ENCODE measurements at places on chromosomes 1 and 21. TPM values are rescaled to one million over a fixed set of nuclear protein-coding genes. Genes with fewer than 3 reads are reported as not detected.
A peak's percentile ranks its signal among the peaks of the same experiment; 100 is the strongest.

Gene TMEM269
- total RNA-seq, result 0.20 TPM

- no peak for DNase-seq
These were observed 41.3 kb upstream of the RUNX1 start for GRCh38 chr21:35090403-35090802.

GRCh38 chr1:155124503-155125463 lies 2.9 kb upstream of the EFNA1 start:
- DNase-seq, result peak; percentile 72

- no peak for DNase-seq
These were observed 33.8 kb downstream of the STIL start for GRCh38 chr1:47280142-47280541.

- DNase-seq, result no peak
These were observed 696.6 kb upstream of the BRINP3 start for GRCh38 chr1:191174298-191174697.

GRCh38 chr21:17660452-17660851 lies 47.8 kb upstream of the BTG3 start:
- DNase-seq, result no peak

Gene ACOT11
- total RNA-seq, result 77.0 TPM

Gene NUP210L
- total RNA-seq, result 0.06 TPM

GRCh38 chr1:51607681-51608095 lies 9.2 kb upstream of the OSBPL9 start:
- DNase-seq, result no peak

GRCh38 chr1:111275079-111275478 lies 15.6 kb upstream of the CHIA start:
- no peak for DNase-seq

GRCh38 chr21:16241479-16241963 lies 511.7 kb downstream of the USP25 start:
- DNase-seq, result no peak

DNA sequence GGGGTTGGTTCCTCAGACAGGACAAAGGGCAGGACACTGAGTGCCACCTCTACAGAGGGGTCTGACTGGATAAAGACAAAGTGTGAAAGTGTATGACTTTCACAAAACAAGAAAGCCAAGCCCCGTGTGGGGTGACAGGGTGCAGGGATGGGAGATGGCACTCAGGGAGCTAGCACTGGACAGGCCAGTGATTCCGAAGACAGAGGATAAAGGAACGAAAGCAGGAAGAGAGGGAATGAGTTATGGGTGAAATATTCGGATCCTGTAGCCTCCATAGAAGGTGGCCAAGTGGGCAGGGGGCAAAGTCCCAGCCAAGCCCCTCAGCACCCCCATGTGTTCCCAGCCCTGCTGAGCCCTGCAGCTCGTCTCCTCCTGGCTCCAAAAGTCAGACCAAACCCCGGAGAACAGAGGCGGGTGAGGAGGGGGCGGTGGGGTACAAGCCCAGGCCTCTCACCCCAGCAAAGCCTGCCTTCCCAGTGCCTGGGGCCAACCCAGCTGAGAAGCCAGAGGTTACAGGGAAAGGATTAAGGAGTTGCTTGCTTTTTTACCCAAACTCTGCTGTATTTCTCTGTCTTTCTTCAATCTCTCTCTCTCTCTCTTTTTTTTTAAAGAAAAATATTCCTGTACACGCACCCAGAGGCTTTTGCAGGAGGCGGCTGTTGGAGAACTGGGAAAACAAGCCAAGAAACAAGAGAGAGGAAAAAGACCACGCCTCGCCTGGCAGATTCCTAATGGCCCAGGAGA lies 14.0 kb upstream of the WASF2 start:
- peak; percentile 25 for DNase-seq

DNA sequence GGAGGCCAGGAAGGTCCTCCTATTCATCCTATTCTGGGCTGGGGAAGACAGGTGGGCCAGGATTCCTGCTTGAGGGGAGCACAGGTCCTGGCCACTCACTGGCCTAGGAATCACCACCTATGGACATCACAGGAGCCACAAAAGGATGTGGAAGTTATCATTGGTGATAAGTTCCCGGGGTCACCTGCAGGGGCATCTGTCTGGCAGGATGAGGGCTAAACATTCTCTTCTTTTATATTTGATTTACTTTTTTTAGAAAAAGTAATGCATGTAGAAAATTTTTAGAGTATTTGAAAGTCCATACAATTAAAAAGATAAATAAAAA lies 33.2 kb upstream of the KIAA0040 start:
- no peak for DNase-seq

DNA sequence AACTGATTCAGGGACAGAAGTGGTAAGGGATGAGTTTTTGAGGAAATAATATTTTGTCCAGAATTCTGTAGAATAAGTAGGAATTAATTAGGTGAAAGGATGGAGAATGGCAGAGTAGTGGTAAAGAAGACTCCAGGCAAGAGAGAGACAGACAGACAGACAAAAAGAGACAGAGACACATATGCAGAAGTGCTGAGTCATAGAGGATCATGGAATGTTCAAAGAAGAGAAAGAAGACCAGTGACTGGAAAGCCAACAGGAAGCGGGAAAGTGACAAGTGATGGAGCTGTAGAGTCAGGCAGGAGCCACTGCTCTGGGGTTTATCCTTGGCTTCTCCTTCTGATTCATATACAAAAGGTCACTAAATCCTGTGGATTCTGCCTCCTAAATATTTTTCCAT lies 85.9 kb downstream of the UROD start:
- no peak for DNase-seq

DNA sequence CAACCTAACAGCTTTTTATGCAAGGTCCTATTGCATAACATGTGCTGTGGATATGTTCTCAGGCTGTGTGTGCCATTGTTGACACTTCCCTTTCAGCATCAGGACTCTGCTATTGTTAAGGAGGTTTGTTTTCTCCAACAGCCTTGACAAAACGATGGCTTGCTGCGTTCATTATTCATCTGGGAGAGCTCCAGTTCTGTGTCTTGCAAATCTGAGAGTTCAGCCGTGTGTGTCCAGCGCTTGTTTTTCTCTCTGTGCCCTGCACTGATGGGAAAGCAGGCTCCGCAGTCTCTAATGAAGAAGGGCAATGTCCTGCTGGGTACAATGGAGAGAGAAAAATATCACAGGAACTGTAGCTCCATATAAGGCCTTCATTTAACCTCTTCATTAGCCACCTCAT lies 63.7 kb downstream of the CLDN17 start:
- no peak for DNase-seq

GRCh38 chr1:89286549-89287180 lies 14.0 kb upstream of the GBP5 start:
- no peak for DNase-seq

All from left colon (tissue), 2 donors.